ENCODE measurements at places on chromosomes 4 and X. TPM values are rescaled to one million over a fixed set of nuclear protein-coding genes. Genes with fewer than 3 reads are reported as not detected.

Gene MID1
- total RNA-seq: 23.9 TPM

Gene FMR1NB
- total RNA-seq: not detected

Gene BCORL1
- total RNA-seq: 0.97 TPM

Gene ENPEP
- total RNA-seq: not detected

Gene ASMT
- total RNA-seq: not detected

Gene CCDC149
- total RNA-seq: 13.0 TPM

Gene CT45A7
- total RNA-seq: not detected

Gene RNF175
- total RNA-seq: not detected

Gene MAPK10
- under 0.01 TPM for total RNA-seq

Gene DCK
- total RNA-seq: 24.8 TPM

Gene ODAM
- total RNA-seq: not detected

Gene FHIP1A
- under 0.01 TPM for total RNA-seq

Gene TLR1
- total RNA-seq: 3.2 TPM

Gene MAGEA2
- total RNA-seq: not detected

Gene ZNF718
- 6.2 TPM for total RNA-seq

Gene GPR78
- not detected for total RNA-seq

Gene RHOXF1
- total RNA-seq: not detected

Gene PNMA5
- not detected for total RNA-seq

Gene LGI2
- not detected for total RNA-seq

Gene TMPRSS11D
- total RNA-seq: not detected

Gene GPR143
- total RNA-seq: 5.5 TPM

Gene ZFYVE28
- total RNA-seq: 3.3 TPM

Gene SMC1A
- 29.5 TPM for total RNA-seq

Gene JAKMIP1
- total RNA-seq: not detected

Gene GPR173
- total RNA-seq: 2.9 TPM

Gene LNX1
- 3.9 TPM for total RNA-seq

Gene PI4K2B
- 33.1 TPM for total RNA-seq

Measured in epithelial cell of umbilical artery (primary cell).